Activated CD4-positive, alpha-beta T cell treated with anti-CD3 and anti-CD28 coated beads for 48 hours (primary cell): ENCODE measurements at places on chromosomes 3 and 15.

GRCh38 chr3:198043119-198043518 is 83.1 kb downstream of the LMLN start:
- no peak for DNase-seq

- DNase-seq = no peak
Observed at GRCh38 chr3:46127503-46127902, 80.6 kb downstream of the CCR1 start.

- no peak for DNase-seq
Observed at GRCh38 chr3:139465636-139466035, 10.7 kb downstream of the RBP2 start.

DNA sequence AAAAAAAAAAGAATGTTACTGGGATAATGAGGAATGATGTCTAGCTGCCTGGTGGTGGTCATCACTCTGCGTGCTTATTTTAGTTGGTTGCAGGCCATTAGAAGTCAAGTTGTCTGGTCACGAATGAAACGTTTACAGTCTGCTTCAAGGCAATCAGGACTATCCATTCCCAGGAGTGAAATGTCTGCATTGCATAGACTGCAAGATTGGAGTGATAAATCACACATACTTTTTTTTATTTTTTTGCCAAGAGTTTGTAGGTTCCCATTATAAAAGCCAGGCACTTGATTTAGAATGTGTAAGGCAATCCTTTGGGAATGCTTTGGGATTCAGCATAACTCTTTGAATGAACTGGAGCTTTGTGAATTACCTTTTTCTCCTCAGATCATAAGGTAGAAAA is 132.3 kb downstream of the STAC start:
- DNase-seq = no peak

DNA sequence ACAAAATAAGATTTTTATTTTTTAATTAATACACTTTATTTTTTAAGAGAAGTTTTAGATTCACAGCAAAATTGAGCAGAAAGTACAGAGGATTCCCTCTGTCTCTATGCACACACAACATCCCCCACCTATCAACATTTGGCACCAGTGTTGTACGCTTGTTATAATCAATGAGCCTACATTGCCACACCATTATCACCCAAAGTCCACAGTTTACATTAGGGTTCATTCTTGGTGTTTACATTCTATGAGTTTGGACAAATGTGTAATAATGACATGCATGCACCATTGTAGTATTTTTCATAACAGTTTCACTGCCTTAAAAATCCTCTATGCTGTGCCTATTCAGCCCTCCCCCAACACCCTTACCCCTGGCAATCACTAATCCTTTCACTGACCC is 51.3 kb upstream of the TTBK2 start:
- no peak for DNase-seq

DNA sequence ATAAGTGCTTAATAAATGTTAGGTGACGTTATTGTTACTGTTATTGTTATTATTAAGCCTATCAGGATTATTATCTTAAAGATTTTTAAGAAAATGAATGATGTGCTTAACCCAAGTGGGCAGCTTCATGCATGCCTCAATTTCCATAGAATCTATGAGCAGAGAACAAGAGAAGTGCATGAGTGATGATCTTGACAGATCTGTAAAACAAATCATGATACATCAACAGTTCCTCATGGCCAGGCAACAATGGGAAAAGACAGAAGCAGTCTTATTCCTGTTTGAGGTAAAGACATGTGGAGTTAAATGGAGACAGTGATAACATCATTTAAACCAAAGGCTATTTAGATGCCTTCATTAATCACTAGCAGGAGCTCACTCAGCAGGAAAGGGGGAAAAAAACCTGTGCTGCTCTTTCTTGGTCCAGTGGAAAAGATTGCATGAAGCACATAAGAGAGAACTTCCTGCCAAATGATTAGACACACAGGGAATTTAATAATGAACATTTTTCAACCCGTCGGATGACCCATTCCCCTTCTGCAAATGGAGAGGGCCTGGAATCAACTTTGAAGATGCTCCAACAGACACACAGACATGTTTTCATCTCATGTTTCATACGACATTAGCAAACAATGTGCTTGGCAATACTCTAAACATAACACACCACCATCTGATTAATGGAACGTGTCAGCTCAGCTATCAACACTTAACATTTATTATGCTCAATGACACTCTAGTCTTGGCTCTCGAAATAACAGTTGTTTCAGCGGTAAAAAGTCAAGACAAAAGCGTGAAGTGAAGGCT is 212.2 kb upstream of the LRRN1 start:
- no peak for DNase-seq

DNA sequence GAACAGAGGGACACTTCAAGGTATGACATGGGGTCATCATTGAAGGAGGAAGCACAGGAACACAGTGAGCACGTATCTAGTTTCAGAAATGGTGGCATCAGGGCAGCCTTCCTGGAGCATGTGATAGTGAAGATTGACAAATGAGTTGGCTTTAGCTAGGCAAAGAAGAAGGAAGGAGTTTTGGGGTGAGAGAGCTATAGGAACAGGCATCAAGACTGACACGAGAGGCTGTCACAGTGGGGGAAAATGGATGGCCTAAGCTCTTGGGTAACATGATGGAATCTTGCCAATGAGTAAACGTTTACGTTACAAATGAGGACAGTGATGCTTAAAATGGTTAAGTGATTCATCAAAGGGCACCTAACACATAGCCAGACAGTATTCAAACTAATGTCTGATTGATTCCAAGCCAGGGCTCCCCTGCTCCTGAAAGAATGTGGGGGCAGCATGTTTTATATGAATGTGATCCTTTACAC is 23.1 kb upstream of the GPR171 start:
- peak; percentile 31 for DNase-seq

DNA sequence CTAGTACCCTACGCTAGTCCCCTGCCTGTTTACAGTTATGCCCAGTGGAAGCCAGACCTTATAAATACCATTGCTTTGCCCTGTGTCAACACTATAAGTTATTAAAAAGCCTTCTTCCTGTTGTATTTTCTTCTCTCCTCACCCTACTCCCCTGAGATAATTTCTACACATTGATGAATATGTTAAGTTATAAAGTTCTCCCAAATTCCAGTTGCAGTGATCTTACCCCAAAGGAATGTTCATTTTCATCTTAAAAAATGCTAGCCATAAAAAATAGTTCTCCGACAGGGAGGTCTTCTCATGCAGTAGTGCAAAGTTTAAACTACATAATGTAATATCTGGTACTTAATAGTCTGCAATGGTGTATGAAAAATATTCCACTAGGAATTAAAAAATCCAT is 58.6 kb downstream of the MAP2K5 start:
- DNase-seq = no peak

DNA sequence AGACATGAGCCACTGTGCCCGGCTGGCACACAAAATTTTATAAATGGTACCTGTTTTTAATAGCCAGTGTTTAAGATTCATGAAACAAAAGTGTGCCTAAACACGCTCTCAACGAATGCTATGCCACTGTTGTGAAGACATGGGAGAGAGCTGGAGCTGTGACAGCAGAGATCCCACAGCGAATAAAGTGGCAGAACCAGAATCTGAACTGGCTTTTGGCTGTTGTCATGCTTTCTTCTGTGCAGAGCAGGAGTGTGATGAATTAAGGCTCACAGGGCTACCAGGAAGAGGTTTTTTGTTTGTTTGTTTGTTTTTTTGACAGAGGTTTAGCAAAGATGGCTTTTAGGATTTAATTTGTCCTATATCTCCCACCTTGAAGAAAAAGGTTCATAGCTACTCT is 14.5 kb downstream of the PTPRG start:
- DNase-seq = no peak

- peak; percentile 19 for DNase-seq
Observed at GRCh38 chr15:76866716-76867321, 38.3 kb downstream of the SCAPER start.

DNA sequence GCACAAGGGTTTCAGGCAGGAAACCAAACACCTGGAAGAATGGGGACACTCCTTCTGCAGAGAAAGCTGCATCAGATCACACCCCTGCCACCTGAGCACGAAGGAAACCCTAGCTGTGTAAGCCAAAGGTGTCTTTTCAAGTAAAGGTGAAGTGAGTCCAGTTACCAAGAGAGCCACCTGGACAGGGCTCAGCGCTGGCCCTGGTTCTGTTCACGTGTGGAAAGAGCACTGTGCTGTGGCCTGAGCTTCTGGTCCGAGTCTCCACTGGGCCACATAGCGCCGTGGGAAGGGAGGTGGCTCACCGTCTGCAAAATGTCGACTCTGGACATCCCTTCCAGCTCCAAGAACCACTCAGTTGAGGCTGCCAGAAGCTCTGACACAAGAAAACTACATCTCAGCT is 151.1 kb downstream of the ADAMTS17 start:
- DNase-seq = no peak

GRCh38 chr3:66179793-66180192 is 41.0 kb upstream of the SLC25A26 start:
- no peak for DNase-seq

DNA sequence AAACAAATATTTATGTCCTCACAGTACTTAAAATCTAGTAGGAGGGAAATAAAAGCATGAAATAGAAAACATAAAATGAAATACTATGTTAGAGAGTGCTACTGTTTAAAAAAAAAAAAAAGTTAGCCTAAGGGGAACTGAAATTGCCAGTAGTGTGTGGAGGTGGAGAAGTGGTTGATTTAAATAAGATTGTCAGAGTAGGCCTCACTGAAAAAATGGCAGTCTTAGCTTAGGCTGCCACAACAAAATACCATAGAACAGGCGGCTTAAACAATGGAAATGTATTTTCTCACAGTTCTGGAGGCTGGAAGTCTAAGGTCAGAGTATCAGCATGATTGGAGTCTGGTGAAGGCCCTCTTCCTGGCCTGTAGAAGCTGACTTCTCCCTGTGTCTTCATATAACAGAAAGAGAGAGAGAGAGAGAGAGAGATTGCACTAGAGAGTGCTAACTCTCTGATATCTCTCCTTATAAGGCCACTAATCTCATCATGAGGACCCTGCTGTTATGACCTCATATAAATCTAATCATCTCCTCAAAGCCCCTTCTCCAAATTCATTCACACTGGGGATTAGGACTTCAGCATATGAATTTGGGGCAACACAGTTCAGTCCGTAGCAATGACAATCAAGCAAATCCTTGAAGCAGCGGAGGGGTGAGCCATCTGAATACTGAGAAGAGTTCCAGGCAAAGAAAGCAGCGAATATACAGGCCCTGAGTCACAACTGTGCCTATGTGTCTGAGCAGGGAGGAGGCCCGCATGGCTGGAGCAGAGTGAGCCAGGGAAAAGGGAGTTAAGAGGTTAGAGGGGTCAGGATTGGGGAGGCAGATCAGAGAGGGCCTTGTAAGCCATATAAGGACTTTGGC is 23.6 kb upstream of the LRRC34 start:
- DNase-seq = no peak

DNA sequence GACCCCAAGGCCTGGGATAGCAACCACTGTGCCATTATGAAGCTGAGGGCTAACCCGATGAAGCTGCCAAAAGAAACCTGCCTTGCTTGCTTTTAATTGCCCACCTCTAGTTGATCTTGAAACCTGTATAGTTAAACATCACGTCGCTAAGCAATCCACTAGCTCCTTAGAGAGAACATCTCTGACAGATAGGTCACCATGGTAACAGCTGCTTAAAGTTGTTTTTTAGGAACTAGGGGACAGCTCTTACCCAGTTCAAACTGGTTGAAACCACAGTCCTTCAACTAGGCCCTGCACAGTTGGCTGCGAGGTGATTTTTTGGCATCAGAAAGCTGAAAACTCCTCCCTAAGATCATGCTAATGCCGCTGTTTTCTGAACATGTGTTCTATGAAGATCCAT is 135.7 kb downstream of the EBLN2 start:
- DNase-seq = no peak

- DNase-seq = no peak
Observed at GRCh38 chr3:154954757-154955156, 125.4 kb upstream of the MME start.

- no peak for DNase-seq
Observed at GRCh38 chr3:176651622-176652021, 545.7 kb downstream of the TBL1XR1 start.

GRCh38 chr3:47016934-47017435 is 37.5 kb downstream of the NBEAL2 start:
- peak; percentile 49 for DNase-seq

DNA sequence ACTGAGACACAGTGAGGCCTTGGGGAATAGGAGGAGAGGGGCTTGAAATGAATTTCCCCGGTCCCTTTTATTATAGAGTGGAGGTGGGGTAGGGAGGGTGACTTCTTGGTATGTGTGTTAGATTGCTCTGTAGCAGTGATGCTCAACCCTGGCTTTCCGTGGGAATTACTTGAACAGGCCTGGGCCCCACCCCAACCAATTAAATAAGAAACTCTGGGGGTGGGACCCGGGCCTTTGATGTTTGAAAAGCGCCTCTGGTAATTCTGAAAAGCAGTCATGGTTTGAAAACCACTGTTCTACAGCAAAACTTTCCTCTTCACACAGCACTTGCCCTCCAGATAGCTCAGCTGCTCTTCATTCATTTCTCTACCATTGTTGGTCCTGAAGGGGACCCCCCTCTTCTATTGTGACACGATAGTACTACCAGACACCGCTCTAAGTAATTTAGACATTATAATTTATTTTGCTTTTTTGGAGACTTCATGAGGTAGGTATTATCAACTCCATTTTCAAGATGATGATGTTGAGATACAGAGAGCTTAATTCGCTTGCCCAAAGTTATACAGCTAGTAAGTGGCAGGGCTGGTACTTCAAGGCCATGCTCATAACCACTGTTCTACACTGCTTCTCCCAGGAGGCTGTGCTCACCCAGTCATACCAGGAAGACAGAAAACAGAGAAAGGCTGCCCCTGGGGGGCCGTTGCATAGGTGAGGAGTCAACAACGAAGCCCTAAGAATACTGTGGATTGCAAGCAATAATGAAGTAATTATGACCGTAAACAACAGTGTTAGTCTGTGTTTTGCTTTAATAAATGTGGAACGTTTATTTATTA is 176.2 kb downstream of the PEX5L start:
- peak; percentile 16 for DNase-seq

DNA sequence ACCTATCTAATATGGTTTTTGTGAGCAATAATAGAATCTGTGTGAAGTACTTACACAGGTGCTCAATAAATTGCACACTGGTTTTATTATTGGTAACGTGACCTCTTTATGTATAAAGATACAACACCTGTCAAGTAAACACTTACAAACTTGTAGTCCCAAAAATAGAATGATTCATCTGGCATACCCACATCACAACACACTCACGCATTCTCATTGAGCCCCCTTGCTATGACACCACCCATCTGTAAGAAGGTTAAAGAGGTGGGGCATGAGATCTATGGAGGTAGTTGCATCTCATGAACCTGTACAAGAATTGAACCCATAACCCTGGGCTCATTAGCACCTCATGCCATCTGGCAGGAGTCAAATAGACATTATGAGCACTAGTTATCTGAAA is 134.9 kb upstream of the THBS1 start:
- DNase-seq = no peak

DNA sequence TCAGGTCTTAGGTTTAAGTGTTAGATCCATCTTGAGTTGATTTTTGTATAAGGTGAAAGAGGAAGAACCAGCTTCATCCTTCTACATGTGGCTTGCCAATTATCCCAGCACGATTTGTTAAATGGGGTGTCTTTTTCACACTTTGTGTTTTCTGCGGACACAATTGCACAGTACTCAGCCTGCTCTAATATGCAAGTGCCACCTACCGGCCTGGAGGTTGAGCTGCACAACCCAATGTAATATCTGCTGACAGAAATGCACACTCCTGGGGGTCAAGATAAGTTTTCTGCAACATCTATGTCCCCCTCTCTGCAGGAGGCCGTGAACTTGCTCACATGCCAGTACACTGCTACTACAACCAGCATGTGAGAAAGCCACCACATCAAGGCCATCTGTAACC is 791.9 kb upstream of the ROBO1 start:
- DNase-seq = no peak
